Lung (tissue), 17 donors: ENCODE measurements at places on chromosomes 16 and 17. TPM values are rescaled to one million over a fixed set of nuclear protein-coding genes. Genes with fewer than 3 reads are reported as not detected.

DNA sequence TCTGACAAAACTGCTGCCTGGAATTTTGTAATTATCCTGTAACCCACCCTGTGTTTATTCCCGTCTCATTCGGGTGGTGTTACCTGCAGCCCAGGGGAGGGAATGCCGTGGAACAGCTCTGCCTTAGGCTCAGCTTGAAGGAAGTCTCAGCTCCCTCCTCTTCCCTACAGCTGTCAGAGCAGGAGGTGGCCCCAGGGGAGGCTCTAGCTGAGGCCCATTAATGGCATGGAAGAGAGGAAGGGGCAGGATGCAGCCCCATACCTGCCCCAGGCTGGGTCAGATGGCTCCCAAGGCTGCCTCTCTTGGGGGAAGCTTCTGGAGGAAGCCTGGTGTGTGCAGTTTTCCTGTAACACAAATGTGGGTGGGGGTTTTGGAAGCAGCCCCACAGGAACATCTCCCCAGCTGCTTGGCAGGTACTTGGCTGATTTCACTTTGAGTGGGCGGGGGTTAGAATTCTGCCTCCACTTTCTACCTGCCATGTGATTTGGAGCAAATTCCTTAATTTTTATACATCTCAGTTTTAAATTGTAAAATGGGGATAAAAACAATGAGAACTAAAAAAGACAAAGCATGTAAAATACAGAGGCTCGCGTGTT is 103.9 kb downstream of the MGAT5B start:
- H3K27me3 ChIP-seq: peaks cover 5% of the 10 kb centered on the region
- H3K4me1 ChIP-seq: peaks cover 15% of the 10 kb centered on the region
- no peak for DNase-seq
- H3K27ac ChIP-seq: no peak overlapping the region
- no peaks in the 10 kb centered on the region for H3K36me3 ChIP-seq

GRCh38 chr17:55341432-55341831 is 76.7 kb downstream of the HLF start:
- no peaks in the 10 kb centered on the region for H3K4me1 ChIP-seq
- peaks cover 8% of the 10 kb centered on the region for H3K27me3 ChIP-seq
- no peak overlapping the region for H3K4me3 ChIP-seq
- no peak for DNase-seq
- no peak overlapping the region for H3K27ac ChIP-seq
- H3K36me3 ChIP-seq: no peaks in the 10 kb centered on the region

- H3K4me3 ChIP-seq: no peak overlapping the region
- no peak for DNase-seq
- H3K4me1 ChIP-seq: no peaks in the 10 kb centered on the region
- H3K27me3 ChIP-seq: no peaks in the 10 kb centered on the region
These were observed 13.4 kb downstream of the RTN4RL1 start for GRCh38 chr17:2011411-2012371.

DNA sequence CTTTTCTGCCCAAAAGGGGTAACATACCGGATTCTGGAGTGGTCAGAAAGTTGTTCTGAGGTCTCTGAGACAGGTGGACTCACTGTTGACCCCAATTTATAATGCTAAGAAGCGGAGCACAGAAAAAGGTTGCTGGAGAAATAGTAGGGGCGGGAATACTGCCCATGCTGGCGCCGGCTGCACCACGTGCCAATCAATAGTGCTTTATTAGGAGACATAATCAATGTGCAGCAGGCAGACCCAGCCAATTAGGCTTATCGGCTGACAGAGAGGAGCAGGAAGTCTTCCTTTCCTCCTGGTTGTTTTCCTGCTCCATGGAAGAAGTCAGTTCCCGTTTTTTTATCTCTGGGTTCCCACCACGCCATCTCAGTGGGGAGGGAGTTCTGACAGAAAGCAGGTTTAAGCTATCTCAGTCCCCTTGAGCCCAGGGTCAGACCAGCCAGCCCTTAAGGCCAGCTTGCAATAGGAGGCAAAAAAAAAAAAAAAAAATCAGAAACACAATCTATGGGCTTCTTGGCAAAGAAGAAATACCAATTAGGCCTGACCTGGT is 68.2 kb upstream of the IRX6 start:
- H3K27ac ChIP-seq: no peak overlapping the region
- no peaks in the 10 kb centered on the region for H3K36me3 ChIP-seq
- H3K4me1 ChIP-seq: no peaks in the 10 kb centered on the region

GRCh38 chr16:79286646-79287423 is 313.7 kb downstream of the MAF start:
- H3K27ac ChIP-seq: no peak overlapping the region
- no peaks in the 10 kb centered on the region for H3K27me3 ChIP-seq
- H3K4me3 ChIP-seq: no peak overlapping the region
- DNase-seq: peak; percentile 58
- H3K36me3 ChIP-seq: no peaks in the 10 kb centered on the region

RGS9 gene
- total RNA-seq: 10.6 TPM

- peaks cover 8% of the 10 kb centered on the region for H3K36me3 ChIP-seq
- H3K4me3 ChIP-seq: no peak overlapping the region
- no peak for DNase-seq
- H3K27ac ChIP-seq: no peak overlapping the region
- peaks cover 13% of the 10 kb centered on the region for H3K4me1 ChIP-seq
These were observed 217.4 kb downstream of the RPTOR start for GRCh38 chr17:80762076-80762475.

DNA sequence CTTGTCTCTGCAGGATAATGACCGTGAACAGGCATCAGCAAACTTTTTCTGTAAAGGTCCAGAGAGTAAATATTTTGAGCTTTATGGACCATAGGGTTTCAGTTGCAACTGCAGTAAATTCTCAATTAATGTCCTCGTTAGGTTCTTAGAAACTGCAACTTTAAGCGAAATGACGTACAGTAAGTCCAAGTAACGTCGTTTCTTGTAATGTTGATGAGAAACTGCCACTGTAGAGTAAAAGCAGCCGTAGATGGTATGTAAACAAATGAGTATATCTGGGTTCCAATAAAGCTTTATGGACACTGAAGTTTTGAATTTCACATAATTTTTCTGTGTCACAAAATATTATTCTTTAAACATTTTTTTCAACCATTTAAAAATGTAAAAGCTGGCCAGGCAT is 4.9 kb downstream of the CHD9 start:
- no peaks in the 10 kb centered on the region for H3K27me3 ChIP-seq
- no peaks in the 10 kb centered on the region for H3K36me3 ChIP-seq
- peaks cover 12% of the 10 kb centered on the region for H3K4me1 ChIP-seq
- no peak overlapping the region for H3K4me3 ChIP-seq

DNA sequence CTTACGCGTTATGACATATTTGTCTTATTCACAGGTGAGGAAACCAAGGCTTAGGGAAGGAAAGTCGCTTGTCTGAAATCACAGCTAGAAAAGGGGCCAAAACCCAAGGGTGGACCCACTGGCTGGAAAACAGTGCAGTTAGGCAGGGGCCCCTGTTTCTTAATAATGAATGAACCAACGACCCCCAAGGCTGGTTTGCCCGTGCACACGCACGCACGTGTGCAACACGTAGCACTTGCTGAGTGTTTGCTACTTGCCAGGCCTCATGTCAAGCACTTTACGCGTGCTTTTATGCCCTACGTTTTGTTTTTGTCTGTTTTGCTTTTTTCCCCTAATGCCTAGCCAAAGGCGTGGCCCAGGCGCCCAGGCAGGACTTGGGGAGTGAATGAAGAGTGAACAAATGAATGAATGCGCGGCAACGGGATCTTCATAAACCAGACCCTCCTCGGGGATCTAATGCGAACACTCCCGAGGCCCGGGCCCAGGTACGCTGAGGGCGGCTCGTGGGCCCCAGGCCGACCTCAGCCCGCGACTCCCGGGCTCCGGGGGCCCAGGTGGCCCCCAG is 571 bp upstream of the USP10 start:
- no peak for DNase-seq
- no peak overlapping the region for H3K27ac ChIP-seq
- H3K27me3 ChIP-seq: no peaks in the 10 kb centered on the region
- peak overlapping the region; percentile 93 for H3K4me3 ChIP-seq
- no peaks in the 10 kb centered on the region for H3K4me1 ChIP-seq
- no peaks in the 10 kb centered on the region for H3K36me3 ChIP-seq

- H3K27me3 ChIP-seq: no peaks in the 10 kb centered on the region
- no peak overlapping the region for H3K4me3 ChIP-seq
- H3K27ac ChIP-seq: no peak overlapping the region
- H3K4me1 ChIP-seq: no peaks in the 10 kb centered on the region
These were observed 704.7 kb downstream of the WWOX start for GRCh38 chr16:78804058-78804735.

DNA sequence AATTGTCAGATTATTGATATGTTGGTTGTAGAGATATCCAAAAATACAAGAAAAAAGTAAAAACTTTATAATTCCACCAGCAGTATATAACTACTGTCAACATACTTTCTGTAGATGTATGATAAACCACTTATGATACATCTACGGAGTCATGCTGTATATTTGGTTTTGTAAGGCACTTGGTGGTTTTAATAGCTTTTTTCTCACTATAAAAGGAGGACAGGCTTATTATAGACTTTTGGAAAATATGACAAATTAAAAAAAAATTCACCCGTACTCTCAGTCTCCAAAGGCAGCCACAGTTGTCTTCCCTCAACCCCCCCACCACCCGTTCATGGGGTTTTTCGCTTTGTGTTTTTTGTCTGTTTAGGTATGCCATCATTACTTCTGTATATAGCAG is 14.8 kb downstream of the RAI1 start:
- peaks cover 86% of the 10 kb centered on the region for H3K4me1 ChIP-seq
- no peaks in the 10 kb centered on the region for H3K36me3 ChIP-seq
- no peak for DNase-seq
- H3K27ac ChIP-seq: peak overlapping the region; percentile 98
- H3K4me3 ChIP-seq: no peak overlapping the region

SLC35G3 gene
- total RNA-seq: not detected

DNA sequence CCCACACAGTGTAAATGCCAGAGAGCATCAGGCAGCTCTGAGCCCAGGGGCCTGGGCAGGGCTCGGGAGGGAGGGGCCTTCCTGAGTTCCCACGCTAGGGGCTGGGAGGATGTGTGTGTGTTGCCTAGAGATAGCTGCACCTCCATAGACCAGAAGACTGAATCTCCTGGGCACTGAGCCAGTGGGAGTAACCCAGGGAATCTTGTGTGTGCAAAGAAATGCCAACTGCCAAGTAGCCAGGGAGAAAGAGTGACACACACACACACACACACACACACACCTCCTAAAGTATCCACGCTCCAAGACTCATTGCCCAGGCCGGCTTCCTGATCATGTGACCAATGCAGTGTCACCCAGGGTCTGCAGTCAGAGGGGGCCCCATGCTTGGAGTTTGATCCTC is 166.2 kb upstream of the RPL38 start:
- peak; percentile 43 for DNase-seq
- H3K4me1 ChIP-seq: peaks cover 6% of the 10 kb centered on the region
- H3K4me3 ChIP-seq: no peak overlapping the region
- H3K27ac ChIP-seq: no peak overlapping the region
- peaks cover 2% of the 10 kb centered on the region for H3K27me3 ChIP-seq

DNA sequence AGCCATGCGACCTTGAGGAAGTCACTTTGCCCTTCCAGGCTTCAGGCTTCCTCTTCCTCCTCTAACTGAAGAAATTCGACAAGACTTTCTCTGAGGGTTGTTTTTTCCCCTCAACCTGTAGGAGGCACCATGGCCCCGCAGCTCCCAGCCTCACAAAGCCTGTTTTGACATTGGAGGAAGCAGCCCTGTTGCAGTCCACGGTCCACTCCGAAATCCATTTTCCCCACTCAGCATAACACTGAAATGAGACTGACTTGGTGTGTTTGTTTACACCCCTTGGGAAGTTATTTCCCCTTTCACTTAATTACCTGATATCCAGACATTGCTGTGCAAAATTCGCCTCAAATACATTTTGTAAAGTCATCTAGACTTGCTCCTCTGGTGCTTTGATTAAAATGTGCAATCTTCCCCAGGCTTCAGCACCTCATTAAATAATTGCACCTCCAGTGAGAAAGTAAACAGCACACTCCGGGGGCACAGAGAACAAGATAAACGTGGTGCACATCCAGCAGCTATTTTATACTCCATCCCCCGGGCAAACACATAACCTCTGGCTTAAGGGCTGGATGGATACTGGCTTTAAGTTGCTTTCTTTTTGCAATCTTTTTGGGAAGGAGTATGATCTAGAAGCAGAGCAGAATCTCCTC is 41.4 kb upstream of the PIRT start:
- no peak overlapping the region for H3K4me3 ChIP-seq
- no peak overlapping the region for H3K27ac ChIP-seq
- H3K36me3 ChIP-seq: no peaks in the 10 kb centered on the region
- peak; percentile 89 for DNase-seq
- H3K4me1 ChIP-seq: no peaks in the 10 kb centered on the region
